ENCODE measurements at places on chromosomes 5 and 9.

- DNase-seq, result no peak
These were observed 12.7 kb upstream of the AHRR start for GRCh38 chr5:308672-309271.

- no peak for DNase-seq
These were observed 120.8 kb downstream of the EHMT1 start for GRCh38 chr9:137739371-137740309.

- no peak for DNase-seq
These were observed 53.3 kb downstream of the AOPEP start for GRCh38 chr9:94779693-94780290.

- no peak for DNase-seq
These were observed 10.1 kb upstream of the ZNF484 start for GRCh38 chr9:92887880-92888338.

DNA sequence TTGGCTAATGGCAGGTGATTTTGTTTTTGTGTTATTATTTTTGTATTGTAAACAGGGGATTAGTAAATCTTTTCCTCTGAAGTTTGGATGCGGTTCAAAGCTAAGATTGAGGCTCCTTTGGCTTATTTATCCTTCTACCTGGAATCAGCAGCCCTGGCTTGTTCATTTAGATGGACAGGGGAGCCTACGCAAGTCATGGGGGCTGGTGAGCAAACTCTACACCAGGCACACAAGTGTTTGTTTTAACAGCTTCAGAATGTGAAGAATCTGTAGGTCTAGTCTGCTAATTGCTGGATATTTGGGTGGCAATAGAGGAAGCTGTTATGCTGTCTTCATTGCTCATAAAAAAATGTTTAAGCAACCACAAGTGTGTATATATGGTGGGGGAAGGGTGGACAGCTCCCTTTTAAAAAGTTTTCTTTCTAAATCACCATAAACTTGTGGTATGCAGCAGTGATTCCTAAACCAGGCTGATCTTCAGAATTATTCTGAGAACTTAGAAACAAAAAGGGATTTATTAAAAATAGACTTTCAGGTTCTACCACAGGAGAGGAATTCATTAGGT is 20.7 kb downstream of the ZNF462 start:
- DNase-seq, result no peak

DNA sequence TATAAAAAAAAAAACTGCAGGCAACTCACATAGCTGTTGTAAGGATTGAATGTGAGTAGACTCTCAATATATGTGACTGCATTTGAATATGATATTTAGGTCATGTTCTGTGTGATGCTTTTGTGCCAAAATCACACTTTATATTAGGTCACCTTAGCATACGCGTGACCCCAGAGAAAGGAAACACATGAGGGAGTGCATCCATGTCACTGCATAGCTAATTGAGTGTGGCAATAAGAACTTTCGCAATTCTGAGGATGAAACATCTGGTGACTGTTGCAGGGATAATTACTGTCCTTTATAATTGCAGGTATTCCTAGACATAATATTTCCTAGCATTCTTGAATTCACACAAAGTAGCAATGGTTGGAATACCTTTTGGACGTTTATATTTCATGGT is 459.5 kb upstream of the KLF4 start:
- no peak for DNase-seq

DNA sequence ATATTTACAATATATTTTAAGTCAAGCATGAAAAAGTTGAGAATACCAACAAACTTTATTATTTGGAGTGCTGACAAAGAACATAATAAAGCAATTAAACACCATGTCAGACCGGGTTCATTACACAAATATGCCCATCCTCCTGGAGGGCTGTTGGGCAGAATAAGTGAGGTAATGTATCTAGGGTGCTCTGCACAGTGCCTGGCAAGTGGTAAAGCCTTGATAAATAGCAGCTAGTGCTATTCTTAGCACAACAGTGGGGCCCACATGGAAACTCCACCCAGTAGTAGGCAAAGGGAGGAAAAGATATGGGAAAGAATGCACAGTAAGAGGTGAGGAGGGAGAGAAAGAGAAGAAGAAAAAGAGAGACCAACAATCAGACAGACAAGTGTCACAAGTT is 97.7 kb downstream of the SLC1A3 start:
- DNase-seq, result no peak

- no peak for DNase-seq
These were observed 24.5 kb upstream of the MVB12B start for GRCh38 chr9:126301985-126302603.

DNA sequence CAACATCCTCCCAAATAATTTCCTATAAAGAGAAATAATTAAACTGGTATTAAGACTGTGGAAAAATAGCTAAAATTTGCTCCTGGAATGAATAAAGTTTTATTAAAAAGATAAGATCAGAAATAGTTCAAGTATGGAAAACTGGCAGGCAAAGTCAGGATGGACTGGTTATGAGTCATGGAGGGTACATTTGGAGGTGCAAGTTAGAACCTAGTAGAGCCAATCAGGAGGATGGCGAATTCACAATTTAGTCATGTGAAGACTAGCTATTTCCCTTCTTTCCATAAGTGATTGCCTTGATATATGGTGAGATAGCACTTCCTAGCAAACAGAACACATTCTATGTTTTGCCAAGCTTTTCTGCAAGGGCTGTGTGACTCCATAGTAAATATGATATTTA is 1303.5 kb downstream of the EFNA5 start:
- no peak for DNase-seq

DNA sequence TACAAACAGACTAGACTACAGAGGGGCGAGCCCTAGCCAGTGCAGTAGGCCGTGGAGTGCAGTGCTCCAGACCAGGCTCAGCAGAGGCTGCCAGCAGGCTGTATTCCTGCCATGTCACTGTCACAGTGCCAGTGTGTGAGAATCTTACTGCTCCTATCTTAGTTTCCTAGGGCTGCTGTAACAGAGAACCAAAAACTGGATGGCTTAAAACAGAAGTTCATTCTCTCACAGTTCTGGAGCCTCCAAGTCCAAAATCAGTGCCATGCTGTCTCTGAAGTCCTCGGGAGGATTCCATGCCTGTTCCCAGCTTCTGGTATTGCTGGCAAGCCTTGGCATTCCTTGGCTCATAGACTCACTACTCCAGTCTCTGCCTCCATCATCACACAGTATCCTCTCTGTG is 75.0 kb upstream of the SAP30L start:
- DNase-seq, result no peak

- DNase-seq, result no peak
These were observed 2.6 kb downstream of the FABP6 start for GRCh38 chr5:160231783-160232342.

DNA sequence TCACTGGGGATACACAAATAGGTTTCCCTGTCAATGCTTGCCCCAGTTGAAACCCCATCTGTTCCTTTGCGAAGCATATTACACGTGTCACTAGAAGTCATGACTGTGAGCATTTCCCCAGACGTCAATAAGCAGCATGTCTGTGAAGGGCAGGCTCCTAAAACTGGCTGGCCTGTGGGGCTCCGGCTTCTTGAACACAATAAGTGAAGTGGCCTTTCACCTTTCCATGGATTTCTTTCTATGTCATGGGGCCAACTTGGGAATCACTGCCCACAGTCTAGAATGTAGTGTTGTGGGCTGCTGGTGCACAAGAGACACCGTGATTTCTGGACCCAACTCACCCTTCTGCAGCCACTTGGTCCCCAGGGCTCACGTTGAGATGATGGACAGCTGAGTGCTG is 60.4 kb upstream of the CTSL start:
- DNase-seq, result no peak

DNA sequence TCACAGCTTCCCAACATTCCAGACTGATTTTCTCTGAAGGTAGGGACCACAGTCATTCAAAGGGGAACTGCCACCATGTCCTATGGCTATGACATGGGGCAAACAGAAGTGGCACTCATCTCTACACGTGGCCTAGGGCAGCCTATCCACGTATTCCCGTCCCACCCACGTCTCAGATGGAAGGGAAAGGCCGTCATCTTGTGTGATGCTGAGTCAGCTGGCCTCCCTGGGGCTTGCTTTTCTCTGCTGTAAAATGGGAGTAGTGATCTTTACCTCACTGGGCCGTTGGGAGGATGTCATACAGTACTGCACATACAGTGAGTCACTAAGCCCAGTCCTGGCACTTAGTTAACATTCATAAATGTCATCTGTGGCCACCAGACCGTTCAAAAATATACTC is 72.3 kb downstream of the RAPGEF1 start:
- no peak for DNase-seq

DNA sequence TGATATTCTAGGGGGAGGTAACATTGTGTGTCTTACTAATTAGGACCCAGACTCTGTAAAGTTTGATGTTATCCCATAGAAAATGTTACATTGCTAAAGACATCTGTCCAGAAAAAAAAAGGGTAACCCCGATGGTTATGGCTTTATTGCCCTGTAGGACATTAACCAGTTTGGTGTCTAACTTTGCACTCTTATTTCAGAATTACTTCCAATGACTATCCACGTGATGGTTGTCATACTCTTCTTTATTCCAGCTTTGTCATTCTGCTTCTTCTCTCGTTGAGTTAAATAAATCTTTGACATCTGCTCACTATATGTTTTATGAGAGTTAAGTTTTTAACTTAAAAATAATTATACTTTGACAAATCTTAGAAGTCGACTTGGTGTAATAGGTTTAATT is 180.4 kb upstream of the ANKRD55 start:
- DNase-seq, result no peak

DNA sequence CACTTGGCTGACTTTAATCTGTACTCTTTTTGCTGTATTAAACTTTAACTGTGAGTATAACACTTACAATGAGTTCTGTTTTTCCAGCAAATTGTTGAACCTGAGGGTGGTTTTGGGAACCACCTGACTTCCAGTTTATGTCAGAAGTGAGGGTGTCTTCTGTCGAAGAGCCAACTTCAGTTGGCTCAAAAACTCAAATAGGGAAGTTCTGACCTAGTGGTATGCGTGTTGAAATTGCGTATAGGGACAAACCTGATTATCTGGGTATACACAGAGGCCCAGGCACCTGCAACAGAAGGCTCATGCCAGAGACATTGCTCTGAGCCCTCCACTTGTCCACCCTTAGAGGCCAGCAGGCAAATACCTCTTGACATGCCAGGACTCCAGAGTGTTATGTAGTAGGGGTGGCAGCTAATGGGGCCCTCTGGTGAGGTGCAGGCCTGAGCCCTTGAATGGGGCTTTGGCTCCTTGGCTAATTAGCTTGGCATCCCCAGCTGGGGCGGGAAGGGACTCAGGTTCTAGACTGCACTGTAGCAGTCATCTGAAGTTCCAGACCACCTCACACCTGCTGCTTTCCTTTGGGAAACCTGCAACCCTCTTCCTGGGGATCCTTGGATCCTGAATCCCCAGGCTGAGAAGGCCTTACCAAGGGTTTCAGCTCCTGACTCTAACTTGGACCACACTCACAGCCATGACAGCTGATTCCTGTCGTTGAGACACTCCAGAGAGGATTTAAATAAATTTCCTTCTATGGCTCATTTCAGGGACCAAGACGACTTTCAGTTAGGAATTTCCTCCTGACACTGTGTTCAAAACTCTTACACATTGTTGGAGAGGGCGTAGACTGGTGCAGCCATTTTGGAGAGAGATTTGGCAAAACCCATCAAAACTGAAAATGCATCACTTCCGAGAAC is 189.6 kb downstream of the HSPA4 start:
- no peak for DNase-seq

DNA sequence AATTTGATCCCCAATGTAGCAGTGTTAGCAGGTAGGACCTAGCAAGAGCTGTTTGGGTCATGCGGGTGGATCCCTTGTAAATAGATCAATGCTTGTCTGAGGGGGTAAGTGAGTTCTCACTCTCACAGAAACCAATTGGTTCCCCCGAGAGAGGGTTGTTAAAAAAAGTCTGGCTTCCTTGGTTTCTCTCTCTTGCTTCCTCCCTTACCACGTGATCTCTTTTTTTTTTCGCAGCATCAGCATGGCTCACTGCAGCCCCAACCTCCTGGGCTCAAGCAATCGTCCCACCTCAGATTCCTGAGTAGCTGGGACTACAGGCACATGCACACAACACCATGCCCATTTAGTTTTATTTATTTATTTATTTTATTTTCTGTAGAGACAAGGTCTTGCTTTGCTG is 26.4 kb downstream of the RAPGEF6 start:
- DNase-seq, result no peak

- no peak for DNase-seq
These were observed 11.3 kb downstream of the PRLR start for GRCh38 chr5:35218981-35219380.

DNA sequence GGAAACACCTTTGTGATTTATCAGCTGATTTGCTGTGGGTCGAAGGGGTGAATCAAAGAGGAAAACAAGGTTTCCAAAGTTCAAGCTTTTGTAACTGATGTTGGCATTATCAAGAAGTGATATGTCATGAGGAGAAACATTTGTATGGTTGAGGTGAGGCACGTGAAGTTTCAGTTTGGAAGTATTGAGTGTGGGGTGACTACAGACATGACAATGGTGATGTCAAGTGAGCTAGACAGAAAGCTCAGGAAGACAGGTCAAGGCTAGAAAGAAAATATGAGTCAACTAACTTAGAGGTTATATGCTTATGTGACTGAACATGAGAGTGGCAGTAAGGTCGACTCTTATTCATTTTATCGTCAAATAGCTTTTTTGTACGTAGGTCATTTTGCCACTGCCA is 99.1 kb downstream of the RAB3C start:
- DNase-seq, result no peak

GRCh38 chr5:43038496-43038989 is 1.6 kb downstream of the ANXA2R start:
- no peak for DNase-seq

DNA sequence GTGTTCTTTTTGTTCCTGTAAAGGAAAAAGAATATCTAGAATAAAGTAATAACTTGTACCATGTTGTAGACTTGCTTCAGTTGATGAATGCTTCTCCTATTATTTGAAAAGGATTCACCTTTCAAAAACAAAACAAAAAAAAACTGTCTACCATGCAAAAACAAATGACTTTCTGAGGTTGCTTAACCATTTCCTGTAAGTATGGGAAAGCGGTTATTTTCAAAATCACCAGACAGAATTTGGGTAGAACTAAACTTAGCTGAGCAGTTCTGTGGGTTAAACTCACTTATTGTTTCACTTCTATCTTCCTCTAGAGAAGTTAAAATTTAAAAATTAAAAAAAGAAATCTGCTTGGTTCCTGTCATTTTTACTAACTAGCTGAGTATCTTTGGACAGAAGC is 25.2 kb downstream of the LNPEP start:
- DNase-seq, result no peak

DNA sequence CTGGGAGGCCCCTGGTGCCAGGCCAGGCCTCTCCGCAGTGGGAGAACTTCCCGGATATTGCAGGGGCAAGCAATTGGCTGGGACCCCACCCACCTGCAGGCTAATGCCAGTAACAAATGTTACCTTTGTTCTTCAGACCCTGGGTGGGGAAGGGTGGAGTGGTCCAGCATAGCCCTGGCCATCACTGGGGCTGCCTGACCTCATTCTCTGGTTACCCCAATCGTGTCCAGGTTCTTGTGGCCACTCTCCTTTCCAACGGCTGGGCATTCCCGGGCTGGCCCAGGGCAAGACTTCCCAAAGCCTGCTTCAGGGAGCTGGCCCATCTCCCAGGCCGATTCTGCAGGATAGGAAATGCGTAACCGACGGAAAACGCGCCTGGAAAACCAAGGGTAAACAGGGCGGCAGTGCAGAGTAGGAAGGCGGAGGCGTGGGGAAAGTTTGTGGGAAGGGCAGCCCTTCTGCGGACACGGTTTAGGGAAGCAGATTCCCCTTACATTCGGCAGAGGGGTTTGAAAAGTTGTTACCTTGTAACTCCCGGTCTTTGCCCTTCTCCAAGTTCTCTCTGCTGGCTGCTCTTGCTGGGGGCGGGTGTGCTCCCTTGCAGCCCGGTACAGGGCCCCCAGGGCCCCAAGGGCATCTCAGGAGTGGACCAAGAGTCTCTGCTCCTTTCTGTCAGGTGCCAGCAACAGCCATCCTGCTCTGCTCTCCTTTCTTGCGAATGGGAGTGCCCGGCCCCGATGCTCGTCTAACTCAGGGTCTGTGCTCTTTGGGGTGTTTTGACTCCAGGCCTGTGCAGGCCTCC is 3.5 kb downstream of the NRARP start:
- DNase-seq, result no peak

Data from stimulated activated CD8-positive, alpha-beta memory T cell treated with anti-CD3 and anti-CD28 coated beads, Interleukin-4, amount 100 ng/mL, for 1 hour (primary cell).